Occipital lobe (tissue), 3 donors: ENCODE measurements at places on chromosomes 3 and 15. TPM values are rescaled to one million over a fixed set of nuclear protein-coding genes. Genes with fewer than 3 reads are reported as not detected.

Gene IQCB1
- 37.6 TPM for total RNA-seq

Gene PKM
- total RNA-seq: 258 TPM

Gene P3H2
- total RNA-seq: 2.8 TPM

Gene SNURF
- total RNA-seq: 51.9 TPM

Gene RARRES1
- total RNA-seq: 1.4 TPM

Gene CCR5
- 0.16 TPM for total RNA-seq

Gene SLC25A26
- total RNA-seq: 39.0 TPM

Gene VGLL3
- total RNA-seq: 1.7 TPM

Gene ISLR
- total RNA-seq: 8.9 TPM

Gene NGRN
- 241 TPM for total RNA-seq

Gene ECE2
- 2.2 TPM for total RNA-seq

Gene FES
- 4.8 TPM for total RNA-seq

Gene IL5RA
- total RNA-seq: 0.78 TPM

Gene SLC28A1
- total RNA-seq: not detected

Gene AMOTL2
- 73.8 TPM for total RNA-seq

Gene POC1A
- total RNA-seq: 3.1 TPM

Gene PFN2
- total RNA-seq: 459 TPM

Gene CSPG4
- total RNA-seq: 5.5 TPM

Gene PLIN1
- 0.47 TPM for total RNA-seq

Gene ILDR1
- not detected for total RNA-seq
